ENCODE measurements at places on chromosomes 4 and X. TPM values are rescaled to one million over a fixed set of nuclear protein-coding genes. Genes with fewer than 3 reads are reported as not detected.

The IQCM gene
- total RNA-seq: not detected

The RASGEF1B gene
- 4.3 TPM for total RNA-seq

The KLHL4 gene
- not detected for total RNA-seq

The ATP8A1 gene
- 70.9 TPM for total RNA-seq

DNA sequence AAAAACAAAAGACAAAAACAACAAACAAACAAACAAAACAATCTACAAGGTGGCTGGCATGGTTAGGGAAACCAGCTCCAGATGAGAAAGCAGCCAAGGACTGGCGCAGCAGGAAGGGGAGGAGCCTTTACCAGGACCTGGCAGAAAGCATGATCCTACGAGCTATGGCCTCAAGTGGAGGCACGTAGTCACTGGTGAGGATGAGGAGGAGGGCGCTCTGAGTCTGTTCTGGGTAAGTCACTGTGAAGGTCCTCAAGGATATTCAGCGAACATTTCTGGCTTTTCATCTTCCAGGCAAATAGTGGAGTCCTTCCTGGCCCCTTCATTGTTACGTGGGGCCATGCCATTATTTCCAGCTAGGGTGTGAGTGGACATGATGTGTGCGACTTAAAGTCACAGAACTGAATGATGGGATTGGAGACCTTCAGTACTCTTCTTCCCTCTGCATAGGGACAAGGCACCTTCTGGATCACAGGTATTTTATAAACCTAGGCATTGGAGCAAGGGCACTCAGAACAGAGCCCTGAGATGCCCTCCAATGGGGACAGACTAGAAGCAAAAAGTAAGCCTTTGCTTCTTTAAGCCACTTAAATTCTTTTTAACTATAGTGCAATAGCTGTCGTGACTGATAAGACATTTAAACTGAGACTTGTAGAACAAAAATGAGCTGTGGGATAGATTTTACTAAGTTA, 771.3 kb downstream of the RAB28 start:
- DNase-seq: no peak

- no peak for DNase-seq
Measured at GRCh38 chr4:151266497-151266896, 10.5 kb upstream of the PRSS48 start.

DNA sequence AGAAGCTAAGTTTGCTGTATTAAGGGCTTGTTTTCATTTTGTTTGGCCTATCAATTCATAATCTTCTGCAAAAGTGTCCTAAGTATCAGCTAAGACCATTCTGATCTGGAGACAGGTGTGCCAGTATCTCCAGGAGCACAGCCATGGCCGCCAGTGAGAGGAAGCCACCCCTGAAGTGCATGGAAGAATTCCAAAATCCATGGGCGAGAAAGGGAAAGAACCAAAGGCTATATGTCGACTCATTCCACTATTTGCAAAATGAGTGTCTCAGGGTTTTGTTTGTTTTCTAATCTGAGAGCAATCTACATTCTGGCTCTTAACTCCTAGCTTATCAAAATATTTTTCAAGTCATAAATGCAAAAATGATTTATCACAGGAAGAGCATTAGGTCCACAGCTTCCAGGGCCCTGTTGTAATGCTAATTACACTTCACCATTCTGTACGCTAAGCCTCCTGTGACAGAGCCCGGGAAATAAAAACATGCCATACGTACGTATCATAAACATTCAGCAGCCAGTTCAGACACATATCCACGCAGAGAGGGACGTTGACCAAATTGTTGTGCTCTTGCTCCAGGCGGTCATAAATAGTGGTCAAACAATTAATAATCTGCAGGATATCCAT, 137.3 kb upstream of the FTHL17 start:
- no peak for DNase-seq

GRCh38 chr4:175273995-175274753, 356.0 kb downstream of the ADAM29 start:
- DNase-seq: no peak

- peak; percentile 74 for DNase-seq
Measured at GRCh38 chr4:150078041-150078578, at the start of gene DCLK2. TSS of gene DCLK2 (plus strand) at chr4:150078445. CDS start at chr4:150079028, 583 bp downstream.

DNA sequence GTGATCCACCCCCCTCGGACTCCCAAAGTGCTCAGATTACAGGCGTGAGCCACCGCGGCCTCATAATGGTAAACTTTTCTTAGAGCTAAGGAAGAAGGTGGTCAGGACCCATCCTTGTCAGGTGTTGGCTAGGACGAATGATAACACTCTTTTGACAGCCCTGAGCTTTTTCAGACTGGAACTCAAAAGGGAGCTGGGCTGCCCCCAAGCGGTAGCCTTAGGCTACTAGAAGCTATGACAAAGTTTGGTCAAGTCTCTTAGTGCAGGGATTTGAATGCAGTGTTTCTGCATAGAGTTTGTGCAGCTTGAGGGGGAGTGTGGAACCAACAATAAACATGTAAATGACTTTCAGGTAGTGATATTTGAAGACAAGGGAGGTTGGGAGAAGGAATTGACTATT, 11.8 kb upstream of the HSD17B10 start:
- DNase-seq: peak; percentile 35

- DNase-seq: no peak
Measured at GRCh38 chr4:72602396-72603376, 33.7 kb upstream of the ADAMTS3 start.

- no peak for DNase-seq
Measured at GRCh38 chr4:25310066-25310802, 2.3 kb upstream of the ZCCHC4 start.
